MM.1S (cell line): ENCODE measurements at places on chromosomes 1 and 21.

GRCh38 chr1:246527402-246528088 is 20.5 kb upstream of the SMYD3 start:
- no peak for DNase-seq

GRCh38 chr1:40075266-40075665 is 21.8 kb downstream of the PPT1 start:
- DNase-seq, result no peak

DNA sequence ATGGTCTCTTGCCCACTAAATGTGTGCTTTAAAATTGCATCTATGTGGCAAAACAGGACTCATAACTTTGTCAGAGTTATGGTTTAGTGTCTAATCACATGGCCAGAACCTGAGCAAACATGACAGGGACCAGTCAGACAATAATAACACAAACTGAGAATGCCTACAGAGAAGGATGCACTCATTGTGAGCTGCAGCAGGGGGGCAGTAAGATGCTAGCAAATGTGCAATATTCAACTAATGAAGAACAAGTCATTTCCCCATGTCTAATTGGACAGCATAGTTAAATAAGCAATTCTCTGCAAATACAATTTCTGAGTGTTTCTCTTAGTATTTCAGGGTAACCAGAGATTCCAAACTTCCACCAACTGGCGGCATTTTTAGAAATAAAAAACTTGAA is 30.8 kb downstream of the SPAG17 start:
- DNase-seq, result peak; percentile 21

- peak; percentile 96 for DNase-seq
Measured at GRCh38 chr1:160675641-160676410, 29.0 kb upstream of the SLAMF1 start.

GRCh38 chr1:107181253-107181969 is 40.6 kb downstream of the NTNG1 start:
- DNase-seq, result no peak

GRCh38 chr1:246647113-246647512 is 77.1 kb upstream of the SCCPDH start:
- DNase-seq, result no peak

GRCh38 chr1:153746174-153746573 is 18.3 kb downstream of the INTS3 start:
- DNase-seq, result no peak

DNA sequence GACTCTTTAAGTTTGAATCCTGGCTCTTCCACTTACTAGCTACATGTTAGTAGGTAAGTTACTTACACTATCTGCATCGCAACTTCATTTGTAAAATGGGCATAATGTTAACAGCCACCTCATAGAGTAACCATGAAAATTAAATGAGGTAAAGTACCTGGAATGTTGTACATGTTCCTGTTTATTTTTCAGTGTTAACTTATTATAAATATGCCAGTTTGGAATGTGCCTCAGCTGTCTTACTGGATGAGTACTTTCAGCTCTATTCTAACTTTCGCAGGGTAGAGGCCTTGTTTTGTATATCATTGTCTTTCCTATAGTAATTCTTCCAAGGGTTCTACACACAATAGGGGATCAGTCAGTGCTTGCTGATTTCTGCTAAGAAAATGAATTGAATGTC is 167.4 kb downstream of the DUSP10 start:
- no peak for DNase-seq

- DNase-seq, result no peak
Measured at GRCh38 chr1:178575611-178576361, 62.9 kb downstream of the TEX35 start.

GRCh38 chr21:38439957-38440356 is 58.3 kb downstream of the ERG start:
- no peak for DNase-seq

GRCh38 chr1:3998086-3998485 is 98.0 kb upstream of the C1orf174 start:
- DNase-seq, result no peak

GRCh38 chr1:24454673-24455072 is 39.1 kb downstream of the NIPAL3 start:
- DNase-seq, result no peak

DNA sequence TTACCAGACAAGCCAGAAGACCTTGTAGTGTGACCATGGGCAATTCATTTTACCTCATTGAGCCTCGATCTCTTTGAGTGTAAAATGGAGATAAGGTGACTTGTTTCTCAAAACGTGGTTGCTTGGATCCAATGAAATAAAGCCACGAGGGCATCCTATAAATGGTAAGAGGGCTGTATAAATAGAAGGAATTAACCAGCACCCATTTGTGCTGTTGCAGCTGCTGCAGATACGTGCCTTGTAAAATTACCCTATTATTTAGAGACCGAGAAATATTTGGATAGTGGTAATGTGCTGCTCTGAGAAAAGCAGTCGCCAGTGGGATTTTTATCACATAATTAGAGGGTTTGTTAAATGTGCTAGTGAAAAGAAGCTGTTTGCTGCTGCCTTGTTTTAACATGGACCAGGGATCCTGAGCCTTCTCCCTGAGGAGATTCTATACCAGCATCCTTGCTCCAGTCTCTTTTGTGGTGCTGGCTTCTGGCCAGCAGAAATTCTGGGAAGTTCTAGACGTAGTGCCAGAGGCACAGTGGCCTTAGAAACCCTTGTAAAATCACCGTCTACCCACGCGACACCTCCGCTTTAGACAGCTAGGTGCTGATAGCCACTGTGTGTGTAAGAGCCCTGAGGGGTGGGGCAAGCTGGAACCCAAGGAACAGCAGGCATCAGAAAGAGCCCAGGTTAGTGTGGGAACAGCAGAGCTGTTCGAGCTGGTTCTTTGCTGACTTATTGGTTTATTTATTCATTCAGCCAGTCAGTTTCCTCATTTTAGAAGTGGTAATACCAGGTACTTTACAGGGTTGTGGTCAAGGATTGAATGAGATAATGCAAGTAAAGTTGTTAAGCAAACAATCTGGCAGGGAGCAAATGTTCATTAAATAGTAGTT is 137.5 kb downstream of the NOS1AP start:
- DNase-seq, result no peak

GRCh38 chr1:41751804-41752513 is 166.8 kb downstream of the HIVEP3 start:
- peak; percentile 40 for DNase-seq

DNA sequence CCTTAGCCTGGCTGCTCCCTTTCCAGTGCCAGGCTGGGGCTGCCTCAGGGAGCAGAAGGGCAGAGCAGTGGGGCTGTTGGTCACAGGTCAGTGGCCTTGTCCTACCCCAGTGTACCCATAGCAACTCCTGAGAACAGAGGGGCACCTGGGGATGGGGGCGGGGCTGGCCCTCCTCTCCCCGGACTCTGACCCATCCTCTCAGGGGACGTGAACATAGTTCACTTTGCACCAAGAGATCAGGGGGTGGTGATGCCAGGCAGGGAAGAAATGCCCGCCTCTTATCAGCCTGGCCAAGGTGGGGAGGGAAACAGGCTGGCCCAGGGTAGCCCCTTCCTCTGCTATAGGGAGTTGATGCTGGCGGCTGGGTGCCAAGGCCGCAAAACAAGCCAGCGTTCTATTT is 4.9 kb downstream of the ETNK2 start:
- DNase-seq, result no peak
